ENCODE measurements at places on chromosomes 7 and 10.
A peak's percentile ranks its signal among the peaks of the same experiment; 100 is the strongest.

- no peak for DNase-seq
Measured at GRCh38 chr10:27547047-27547446, 42.9 kb downstream of the RAB18 start.

- peak; percentile 32 for DNase-seq
Measured at GRCh38 chr7:43905956-43906330, 453 bp downstream of the URGCP start.

GRCh38 chr7:142933624-142934023 lies at the start of gene TRPV5:
Gene TRPV5, minus strand, starts transcription at chr7:142933746. Its CDS starts 287 bp downstream, at chr7:142933459.
- no peak for DNase-seq

DNA sequence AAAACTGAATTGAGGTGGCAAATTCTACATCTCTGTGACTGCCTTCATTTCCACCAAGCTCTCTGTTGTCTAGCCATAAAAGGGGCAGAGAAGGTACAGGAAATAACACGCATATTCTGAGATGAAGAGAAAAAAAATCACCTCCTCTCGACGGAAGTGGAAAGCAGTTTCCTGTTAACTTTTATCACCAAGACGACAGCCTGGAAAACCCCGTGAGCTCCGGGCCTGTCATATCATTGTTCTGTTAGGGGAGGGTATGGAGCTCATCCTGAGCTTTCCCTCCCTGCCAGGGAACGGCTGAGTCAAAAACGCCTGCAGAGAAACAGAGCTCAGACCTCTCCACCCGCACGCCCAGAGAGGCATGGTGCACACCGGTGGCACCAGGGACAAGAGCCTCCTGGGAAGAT lies 200.3 kb downstream of the PRPF18 start:
- DNase-seq, result peak; percentile 56

- DNase-seq, result no peak
Measured at GRCh38 chr10:129055225-129055624, 411.8 kb upstream of the MGMT start.

DNA sequence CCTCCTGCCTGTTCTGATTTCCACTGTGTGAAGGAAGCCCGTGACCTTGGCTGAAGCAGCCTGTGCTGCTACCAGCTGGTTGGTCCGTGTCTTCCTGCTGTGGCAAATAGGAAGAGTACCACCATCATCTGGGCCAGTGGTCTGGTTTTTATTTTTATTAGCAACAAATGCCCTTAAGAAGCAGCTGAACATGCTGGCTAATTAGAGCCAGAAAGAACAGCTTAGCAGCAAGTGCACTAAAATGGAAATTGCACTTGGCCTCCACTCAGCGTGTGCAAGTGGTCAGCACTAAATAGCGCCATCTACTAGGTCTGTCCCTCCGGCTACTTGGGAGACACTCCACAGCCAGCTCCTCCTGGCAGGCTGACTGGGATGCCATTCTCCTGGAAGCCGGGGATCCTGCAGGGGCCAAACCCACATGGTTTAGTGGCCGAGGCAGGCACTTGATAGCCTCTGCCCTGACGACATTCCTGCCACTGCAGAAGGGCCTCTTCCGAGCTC lies 690.3 kb upstream of the FOXK1 start:
- DNase-seq, result no peak

DNA sequence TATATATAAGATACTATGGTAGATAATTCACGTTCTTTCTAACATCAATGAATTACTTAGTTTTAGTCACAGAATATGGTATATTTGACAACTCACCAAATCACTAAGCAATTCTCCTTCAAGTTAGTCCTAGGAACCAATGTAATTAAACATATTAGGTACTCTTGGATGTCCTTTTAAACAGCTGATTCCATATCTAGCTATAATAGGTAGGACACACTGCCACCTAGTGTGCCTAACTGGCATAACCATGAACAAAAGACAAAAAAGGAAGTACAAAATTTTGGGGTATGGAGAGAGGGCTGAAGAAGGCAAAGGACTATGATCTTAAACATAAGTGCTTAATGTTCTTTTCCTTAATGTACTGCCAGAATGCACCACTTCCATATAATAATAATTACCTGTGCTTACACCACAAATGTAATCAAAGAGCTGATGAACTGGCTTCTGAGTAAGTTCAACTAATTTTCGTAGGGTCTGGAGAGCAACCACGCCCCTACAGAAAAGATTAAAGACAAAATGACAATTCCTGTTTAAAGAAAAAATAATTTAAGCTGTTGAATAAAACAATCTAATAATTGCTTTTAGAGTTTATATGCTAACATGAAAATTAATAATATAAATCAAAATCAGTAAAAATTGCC lies 28.7 kb downstream of the PNPLA8 start:
- DNase-seq, result peak; percentile 80

DNA sequence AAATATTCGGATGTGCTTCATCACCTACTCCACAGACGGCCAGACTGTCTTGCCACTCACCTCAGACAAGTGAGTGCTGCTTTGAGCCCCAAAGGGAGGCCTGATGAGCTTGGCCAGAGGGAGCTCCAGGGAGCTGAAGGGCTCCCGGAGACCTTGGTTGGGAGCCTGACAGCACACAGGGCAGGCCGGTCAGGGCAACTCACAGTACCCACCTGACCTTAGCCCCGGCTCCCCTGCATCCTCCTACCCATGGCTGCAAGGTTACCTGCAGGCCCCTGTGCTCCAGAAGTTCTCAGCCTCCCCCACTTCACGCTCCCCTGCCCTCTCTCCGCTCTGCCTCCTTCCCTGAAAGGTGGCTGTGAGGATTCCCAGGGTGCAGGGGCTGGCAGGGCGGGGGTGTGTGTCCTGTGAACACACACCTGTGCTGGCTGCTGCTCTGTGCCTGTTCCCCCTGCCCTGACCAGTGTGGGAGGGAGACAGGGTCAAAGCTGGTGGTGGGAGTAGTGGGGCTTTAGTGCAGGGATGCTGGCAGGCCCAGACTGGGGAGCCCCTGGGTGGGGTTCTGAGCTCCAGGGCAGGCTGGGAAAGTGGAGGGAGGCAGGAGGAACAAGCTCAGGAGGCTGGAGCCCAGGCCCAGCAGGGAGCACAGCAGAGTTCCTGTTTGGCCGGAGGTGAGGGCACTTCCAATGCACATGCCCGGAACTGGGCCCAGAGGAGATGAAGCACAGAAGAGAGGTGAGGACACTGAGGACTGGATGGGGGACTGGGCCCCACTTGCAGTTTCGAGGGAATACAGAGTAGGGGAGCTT lies 7.2 kb downstream of the ANTXRL start:
- no peak for DNase-seq

GRCh38 chr10:15141136-15142054 lies 27.1 kb downstream of the NMT2 start:
- DNase-seq, result no peak

DNA sequence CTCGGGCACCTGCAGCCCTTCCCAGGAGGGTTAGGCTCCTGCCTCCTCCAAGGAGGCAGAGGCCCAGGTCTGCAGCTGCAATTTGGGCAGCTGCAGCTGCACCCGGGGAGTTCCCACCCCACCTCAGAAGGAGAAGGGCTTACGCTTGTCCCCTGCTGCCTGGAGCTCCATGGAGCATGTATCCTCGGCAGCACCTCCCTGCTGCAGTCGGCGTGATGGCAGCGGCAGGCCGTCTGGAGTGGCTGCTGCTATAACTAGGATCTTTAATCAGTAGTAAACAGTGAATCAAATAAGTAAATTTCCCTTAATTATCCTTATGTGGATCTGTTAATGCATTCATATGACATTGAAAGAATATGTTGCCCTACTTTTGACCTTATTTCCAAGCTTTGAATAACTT lies 167.0 kb downstream of the PON1 start:
- DNase-seq, result no peak

- DNase-seq, result no peak
Measured at GRCh38 chr10:9209105-9209798, 1154.8 kb downstream of the GATA3 start.

GRCh38 chr10:44660271-44660670 lies 250.9 kb upstream of the TMEM72 start:
- no peak for DNase-seq

- DNase-seq, result no peak
Measured at GRCh38 chr7:1140476-1141104, 19.4 kb downstream of the ZFAND2A start.

- DNase-seq, result no peak
Measured at GRCh38 chr10:30151581-30152389, 92.4 kb upstream of the JCAD start.

DNA sequence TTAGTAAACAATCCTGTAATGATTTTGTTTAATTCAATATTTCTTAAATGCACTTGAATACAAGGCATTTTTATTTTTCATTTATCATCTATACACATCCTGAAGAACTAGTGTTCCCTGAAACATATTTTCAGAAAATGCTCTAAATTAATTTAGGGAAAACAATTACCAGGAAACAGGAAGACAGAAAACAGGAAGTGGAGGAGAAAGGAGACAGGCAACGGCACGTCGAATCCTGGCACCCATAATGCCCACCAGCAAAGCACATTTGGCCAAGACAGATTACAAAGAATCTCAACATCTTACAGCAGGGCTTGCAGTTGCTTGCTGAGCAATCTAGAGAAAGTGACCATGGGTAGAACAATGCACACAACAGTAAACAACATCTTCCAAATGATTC lies 571.1 kb downstream of the GRID1 start:
- no peak for DNase-seq

DNA sequence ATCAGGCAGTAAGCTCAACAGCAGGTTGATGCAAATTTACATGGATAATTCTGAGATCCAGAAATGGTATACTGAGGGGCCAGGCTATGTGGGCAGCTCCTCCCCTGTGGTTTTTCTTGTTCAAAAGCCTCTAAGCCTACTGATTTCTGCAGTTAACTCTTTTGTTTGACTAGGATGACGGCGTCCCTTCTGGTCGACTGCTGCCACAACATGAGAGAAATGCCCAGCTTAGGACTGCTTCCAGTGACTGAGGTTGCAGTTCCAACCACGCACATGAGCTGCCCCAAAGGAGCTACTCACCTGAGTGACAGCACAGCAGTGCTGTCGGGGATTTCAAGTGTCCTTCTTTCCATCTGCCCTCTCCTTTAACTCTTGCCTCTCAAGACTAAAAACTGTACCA lies 973.0 kb upstream of the GHITM start:
- no peak for DNase-seq

DNA sequence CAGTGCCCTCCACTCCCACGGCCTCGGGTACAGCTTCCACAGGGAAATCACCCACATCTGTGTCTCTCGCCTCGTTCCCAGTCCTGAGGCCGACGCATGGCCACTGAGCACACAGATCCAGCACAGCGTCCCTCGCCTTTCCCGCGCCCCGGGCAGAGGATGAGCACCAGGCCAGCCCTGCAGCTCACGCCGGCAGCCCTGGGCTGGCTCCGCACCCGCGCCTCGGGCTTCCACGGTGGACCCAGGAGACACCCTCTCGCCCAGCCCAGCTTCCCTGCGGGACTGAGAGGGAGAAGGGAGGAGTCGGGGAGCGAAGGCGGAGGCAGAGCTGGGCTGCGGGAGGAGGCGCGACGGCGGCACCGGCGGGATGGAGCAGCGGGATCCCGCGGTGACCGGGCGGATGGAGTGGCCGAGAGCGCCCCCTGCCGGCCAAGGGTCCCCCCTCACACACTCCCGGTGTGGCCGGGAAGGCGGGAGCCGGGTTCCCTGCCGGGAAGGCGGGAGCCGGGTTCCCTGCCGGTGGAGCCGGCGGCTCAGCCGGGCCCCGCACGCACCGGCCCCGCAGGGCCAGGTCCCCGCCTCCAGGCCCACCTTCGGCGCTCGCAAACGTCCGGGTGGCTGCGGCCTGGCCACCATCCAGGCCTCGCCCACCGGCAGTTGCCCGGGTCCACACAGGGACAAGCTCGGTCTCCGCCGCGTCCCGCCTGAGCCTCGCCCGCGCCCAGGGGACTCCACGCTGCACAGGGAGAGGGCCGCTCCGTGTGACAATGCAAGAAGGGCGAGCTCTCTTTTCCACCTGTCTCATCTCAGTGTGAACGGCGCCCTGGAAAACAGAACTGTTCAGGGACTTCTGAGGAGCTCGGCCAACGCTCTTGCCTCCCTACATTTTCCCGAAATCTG lies 110.3 kb upstream of the LANCL2 start:
- DNase-seq, result no peak

GRCh38 chr7:113414401-113415035 lies 296.2 kb upstream of the SMIM30 start:
- DNase-seq, result no peak

DNA sequence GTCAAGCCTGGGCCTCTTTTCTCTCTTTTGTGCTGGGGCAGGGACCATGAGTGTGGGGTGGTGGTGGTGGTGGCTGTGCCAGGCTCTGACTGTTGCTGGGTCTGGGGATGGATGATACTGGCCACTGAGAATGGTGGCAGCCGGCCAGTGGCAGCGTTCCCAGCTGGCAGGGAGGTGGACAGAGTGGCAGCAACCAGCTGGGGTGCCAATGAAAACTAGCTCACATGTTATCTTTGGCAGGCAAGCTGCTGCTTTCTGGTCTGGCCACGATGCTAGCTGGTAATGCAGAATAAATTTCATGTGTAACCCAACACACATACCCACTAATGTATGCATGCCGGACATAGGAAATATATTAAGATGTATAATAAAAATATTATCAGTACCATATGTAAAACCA lies 95.0 kb upstream of the SLC26A5 start:
- no peak for DNase-seq

GRCh38 chr10:27687326-27687725 lies 58.3 kb downstream of the MKX start:
- DNase-seq, result no peak

DNA sequence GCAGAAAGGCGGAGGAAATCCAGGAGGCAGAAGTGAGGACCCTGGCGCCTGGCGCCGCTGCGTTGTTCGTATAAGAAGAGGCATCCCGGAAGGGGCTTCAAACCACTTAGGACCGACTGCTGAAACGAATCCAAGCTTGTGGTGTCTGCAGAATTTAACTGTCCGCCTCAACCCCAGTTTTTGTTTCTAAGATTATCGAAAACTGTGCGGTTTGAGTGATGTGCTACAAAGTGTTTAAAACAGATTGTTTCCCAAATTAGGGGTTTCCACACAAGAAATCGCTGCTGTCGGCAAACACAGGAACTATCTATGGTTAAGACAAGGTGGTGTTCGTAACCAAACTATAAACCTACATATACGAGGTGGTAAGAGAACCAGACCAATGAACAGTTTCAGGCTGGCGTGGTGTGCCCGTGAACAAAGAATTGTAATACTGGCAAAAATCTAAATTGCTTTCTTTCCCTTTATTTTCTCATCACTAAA lies 835 bp upstream of the DGKI start:
- DNase-seq, result no peak

DNA sequence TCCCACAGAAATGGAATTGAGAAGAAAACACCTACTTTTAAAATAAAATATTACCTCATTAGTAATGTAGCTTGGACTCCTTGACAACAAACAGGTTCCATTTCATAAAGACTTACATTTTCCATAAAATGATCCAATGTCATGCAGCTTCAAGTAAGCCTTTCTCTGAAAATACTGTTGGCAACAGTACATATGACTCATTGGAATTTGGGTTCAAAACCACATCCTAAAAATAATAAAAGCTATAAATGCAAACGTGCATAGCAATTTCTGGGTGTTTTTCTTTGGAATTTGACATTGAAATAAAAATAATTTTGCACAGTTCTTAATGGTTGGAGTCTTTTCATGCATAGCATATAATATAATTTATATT lies 47.9 kb downstream of the FHIP2A start:
- peak; percentile 63 for DNase-seq
